ENCODE measurements at places on chromosomes 5 and 9.

- no peak for DNase-seq
These were observed 854.1 kb downstream of the MAT2B start for GRCh38 chr5:164359260-164360255.

GRCh38 chr5:126066836-126067235 lies 356.4 kb upstream of the GRAMD2B start:
- DNase-seq, result no peak

DNA sequence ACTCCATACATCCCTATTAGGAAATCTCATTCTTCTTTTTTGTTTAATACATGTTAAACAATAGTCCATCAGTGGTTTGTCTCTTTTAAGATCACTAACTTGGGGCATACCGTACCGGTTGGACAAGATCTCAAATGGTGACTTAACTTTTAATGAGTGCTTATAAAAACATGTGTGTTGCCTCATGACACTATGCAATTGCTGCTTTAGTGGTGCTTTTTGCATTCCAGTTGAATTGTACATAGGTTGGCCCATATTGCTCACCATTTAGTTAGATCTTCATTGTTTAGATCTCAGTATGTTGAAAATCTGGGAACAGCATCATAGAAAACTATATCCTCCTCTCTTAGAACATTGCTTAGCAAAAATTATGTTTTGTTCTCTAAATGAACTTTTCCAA lies 17.8 kb downstream of the C9orf85 start:
- no peak for DNase-seq

DNA sequence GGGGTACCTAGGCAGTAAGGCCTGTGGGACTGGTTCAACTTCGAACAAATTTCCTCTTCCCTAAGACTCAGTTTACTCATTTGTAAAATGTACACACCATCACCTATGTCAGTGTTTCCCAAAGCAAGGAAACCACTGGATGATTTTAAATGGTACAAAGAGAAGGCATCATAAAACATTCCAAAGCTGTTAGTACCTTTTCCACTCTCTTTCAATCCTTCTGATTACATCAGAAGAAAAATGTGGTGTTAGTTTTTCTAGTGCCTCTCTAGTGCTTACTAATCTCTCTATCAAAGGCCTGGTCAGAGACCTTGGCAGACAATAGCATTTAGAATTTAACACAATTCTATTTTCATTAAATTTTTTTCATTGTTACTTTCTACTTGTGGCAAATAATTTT lies 18.1 kb downstream of the NR6A1 start:
- no peak for DNase-seq

DNA sequence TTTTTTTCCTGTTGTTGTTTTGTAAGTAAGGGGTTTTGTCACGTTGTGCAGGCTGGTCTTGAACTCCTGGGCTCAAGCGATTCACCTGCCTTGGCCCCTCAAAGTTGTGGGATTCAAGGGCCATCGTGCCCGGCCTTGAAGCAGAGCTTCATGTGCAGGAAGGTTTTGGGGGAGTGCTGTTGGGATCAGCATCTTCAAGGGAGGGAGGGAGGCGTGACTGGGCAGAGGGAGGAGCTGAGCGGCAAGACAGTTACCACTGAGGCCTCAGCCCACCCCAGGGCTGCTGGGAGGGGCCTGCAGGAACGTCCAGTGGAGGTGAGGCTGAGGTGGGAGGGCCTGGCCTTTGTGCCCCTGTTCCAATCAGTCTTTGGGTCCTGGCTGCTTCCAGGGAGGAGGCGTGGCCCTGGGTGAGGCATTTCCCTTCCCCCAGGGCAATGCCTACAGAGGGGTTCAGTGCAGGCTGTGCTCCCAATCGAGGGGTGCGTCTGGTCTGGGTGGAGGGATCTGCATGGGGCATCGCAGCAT lies 21.4 kb downstream of the OR2V1 start:
- DNase-seq, result no peak

GRCh38 chr9:114981063-114981462 lies 50.7 kb upstream of the TNFSF8 start:
- DNase-seq, result no peak

DNA sequence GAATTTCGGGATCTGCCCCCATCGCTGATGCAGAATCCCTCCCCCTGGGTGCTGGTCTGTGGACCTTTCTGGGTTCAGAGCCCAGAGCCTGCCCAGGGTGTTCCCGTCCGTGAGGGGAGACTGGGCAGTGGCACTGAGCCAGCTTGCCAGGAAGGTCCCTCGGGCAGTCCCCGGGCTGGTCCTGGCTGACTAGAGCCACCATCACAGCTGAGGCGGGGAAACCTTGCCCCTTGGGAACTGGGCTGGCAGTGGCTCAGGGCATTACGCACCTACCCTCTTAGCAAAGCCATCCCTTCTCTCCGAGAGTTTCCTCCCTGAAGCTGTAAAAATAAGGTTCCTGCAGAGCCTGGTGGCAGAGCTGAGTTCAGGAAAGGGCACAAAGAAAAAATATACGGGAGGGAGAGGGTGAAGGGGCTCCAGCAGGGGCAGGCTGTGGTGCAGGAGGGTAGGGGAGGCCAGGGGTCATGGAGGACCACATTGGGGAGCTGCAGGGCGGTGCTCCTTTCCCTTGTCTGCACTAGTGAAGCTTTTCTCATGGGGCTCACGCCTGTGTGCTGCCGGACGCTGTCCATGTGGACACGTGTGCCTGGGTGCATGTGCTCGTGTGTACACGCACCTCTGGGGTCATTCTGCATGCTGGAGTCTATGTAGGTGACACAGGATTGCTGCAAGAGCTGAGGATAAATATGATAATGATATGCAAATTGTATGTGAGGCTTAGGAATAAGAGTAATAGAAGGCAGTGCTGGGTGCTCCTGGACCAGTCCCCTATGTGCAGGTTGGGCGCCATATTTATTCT lies 118.9 kb downstream of the LHX2 start:
- DNase-seq, result no peak

- DNase-seq, result no peak
These were observed 170.8 kb upstream of the RGMB start for GRCh38 chr5:98602534-98603112.

DNA sequence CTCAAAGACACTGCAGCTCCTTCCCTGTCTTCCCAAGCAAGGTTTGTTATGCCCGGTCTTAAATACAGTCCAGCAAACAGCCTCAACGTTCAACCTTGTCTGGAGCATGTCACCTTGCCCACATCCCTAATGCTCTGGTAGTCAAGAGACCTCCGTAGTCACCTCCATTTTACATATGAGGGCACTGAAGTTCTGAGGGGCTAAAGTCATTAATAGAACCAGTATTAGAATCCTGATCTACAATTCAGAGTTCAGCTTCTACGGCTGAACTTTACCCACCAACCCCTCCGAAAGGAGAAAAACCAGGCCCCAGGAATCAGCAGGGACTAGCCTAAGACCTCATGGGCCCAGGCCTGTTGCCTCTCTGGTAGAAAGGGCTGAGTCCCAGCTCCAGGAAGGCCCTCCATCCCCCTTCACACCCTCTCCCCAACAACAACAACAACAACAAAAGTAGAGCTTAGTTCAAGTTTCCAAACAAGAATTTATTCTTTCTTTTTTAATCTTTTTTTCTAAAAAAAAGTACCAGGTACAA lies 795 bp upstream of the STOML2 start:
- DNase-seq, result no peak

GRCh38 chr9:136974817-136975535 lies 2.3 kb upstream of the PTGDS start:
- no peak for DNase-seq

- DNase-seq, result no peak
These were observed 97.3 kb downstream of the PAPPA start for GRCh38 chr9:116250891-116251290.

DNA sequence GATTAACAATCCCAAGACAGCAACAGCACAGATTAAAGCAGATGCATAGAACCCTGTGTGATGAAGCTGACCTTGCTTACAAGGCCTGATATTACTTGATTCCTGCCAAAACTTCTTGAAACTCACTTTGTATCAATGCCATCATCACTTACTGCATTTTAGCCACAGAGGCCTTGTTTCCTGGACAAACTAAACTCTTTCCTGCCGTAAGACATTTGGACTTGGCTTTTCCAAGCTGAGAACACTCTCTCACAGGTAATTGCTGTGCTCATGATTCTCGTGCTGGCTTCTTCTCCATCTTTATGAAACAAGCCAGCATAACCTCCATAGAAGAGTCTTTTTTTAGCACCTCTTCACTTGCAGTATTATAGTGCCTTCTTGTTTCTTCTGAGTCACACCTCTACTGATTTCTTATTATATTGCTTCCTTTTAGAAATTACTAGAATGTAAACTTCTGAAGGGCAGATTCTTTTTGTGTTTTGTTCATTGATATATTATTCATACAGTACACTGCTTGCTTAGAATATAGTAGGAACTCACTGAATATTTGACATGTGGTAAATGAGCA lies 456.5 kb upstream of the ZNF608 start:
- DNase-seq, result no peak

GRCh38 chr9:93232388-93232960 lies 48.5 kb downstream of the WNK2 start:
- DNase-seq, result no peak

- no peak for DNase-seq
These were observed 167.9 kb upstream of the FREM1 start for GRCh38 chr9:15077946-15078729.

DNA sequence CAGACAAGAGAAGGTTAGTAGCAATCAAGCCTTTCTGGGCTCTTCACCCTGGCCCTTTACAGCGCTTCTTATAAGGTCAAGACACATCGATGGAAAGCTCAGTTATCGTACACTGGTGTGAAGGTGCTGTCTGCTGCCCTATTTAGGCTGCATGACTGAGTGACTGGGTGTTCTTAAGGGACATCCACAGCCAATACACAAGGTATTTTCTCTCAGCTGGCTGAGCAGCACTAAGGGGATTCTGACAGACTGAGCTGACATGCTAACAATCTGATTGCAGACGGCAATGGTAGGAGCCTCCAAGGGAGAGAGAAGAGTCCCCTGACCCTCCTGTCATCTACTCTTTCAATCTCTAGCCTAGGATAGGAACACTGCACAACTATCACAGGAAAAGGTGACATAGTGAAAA lies 577.9 kb downstream of the ISL1 start:
- no peak for DNase-seq

DNA sequence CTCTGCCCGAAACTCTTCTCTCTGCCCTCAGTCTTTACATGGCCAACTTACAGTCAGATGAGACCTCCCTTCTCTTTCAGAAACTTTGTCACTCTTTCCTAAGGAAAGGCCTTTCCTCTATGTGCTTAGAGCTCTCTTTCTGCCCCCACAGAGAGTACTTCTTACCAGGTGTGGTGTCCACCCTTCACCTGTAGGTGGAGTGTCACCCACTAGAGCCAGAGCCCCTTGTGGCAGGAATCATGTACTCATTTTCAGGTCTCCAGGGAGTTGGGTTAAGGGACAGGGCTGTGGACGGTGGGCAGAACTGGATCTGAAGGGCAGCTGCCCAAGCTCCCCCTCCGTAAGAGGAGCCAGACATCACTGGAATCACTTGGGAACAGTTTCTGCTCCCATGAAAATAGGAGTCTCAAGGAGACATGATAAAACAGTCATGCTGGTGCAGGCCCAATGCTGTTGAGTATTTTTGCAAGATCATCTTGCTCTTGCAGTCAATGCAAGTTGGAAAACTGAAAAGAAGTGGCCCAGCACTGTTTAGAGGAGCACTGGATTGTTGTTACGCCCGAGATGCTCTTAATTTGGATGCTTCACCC lies 436.7 kb downstream of the ZSWIM6 start:
- DNase-seq, result no peak

GRCh38 chr5:77358255-77359205 lies 133.6 kb downstream of the WDR41 start:
- no peak for DNase-seq

- no peak for DNase-seq
These were observed 5.5 kb downstream of the MAN2A1 start for GRCh38 chr5:109695005-109695926.

DNA sequence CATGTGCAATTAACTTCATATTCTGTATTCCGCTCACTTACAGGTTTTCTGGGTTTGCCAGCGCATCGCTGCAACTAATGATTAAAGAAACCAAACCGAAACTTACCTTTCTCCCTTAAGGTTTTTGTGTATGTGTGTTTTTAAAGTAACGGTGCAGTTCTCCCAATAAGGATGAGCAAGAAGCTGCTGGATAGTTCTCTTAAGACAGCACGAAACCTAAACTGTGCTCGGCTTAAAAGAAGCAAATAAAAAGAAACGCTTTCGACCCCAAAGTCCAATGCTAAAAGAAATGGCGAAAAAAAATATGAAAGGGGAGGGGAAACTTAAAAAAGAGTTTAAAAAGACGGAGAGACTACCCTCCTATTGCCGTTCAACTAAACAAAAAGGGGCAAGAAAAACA lies 340 bp downstream of the ELAVL2 start:
- DNase-seq, result no peak

DNA sequence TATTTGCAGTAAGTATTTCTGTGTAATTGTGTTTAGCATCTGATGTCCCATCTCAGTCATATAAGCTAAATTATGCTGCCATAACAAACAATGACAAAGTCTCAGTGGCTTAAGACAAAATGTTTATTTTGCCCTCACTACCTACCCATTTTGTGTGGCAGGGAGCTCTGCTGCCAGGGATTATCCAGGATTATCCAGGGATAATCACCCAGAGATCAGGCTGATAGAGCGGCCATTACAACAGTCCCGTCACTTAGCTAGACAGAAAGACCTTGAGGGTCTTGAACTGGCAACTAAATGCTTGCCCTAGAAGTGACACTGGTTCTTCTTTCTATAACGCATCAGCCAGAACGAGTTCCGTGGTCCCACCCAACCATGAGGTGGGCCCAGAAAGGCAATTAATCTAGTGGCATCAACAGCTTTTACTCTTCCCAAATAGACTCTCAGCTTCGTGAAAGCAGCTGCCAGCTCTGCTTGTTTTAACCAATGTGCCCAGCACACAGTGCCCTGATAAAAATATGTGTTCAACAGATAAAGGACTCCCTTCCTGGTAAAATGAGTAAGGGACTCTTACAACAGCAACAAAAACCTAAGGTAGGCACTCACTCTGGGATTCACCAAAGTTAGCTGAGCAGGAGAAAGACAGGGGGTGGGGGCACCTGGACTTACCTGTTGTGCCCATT lies 22.8 kb downstream of the CCDC69 start:
- DNase-seq, result no peak

GRCh38 chr9:11821306-11821975 lies 871.7 kb upstream of the TYRP1 start:
- DNase-seq, result no peak

- no peak for DNase-seq
These were observed 242.1 kb downstream of the CWC27 start for GRCh38 chr5:65010841-65011240.

- DNase-seq, result no peak
These were observed 119.7 kb upstream of the TARS1 start for GRCh38 chr5:33321026-33321425.

DNA sequence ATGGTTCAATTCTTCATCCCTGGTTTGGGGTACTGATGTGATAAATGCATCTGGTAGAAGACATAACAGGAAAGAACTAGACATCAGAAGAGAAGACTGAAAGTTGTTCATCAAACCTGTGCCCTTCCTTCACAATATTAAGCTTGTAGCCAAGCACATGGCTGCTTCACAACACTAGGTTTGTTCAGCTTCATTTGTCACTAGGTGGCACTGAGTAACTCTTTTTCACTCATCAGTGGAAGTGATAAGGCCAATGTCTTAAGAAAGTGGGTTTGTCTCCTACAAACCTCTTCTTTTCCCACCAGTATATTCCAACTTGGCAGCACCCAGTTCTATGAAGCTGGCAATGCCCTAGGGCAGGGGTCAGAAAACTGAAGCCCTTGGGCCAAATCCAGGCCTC lies 26.9 kb downstream of the ZNF484 start:
- no peak for DNase-seq
